Regular cardiac myocyte (primary cell): ENCODE measurements at places on chromosomes 13 and 19. TPM values are rescaled to one million over a fixed set of nuclear protein-coding genes. Genes with fewer than 3 reads are reported as not detected.

MAMSTR gene
- 0.19 and 0.28 TPM in 2 replicates for total RNA-seq

CCDC8 gene
- total RNA-seq = 12.8 and 21.1 TPM in 2 replicates

IFNL1 gene
- not detected in 2 replicates for total RNA-seq

ZNF613 gene
- total RNA-seq = 4.2 and 8.7 TPM in 2 replicates

CLEC4M gene
- total RNA-seq = 0.19 and 0.28 TPM in 2 replicates

IL4I1 gene
- total RNA-seq = under 0.01 and 0.38 TPM in 2 replicates

CHST8 gene
- total RNA-seq = 0.19 TPM in 1 of 2 replicates, not detected in the other

KIRREL2 gene
- total RNA-seq = 0.28 TPM in 1 of 2 replicates, not detected in the other

ZNF850 gene
- 6.2 and 6.7 TPM in 2 replicates for total RNA-seq

TMC4 gene
- 0.38 and 1.4 TPM in 2 replicates for total RNA-seq

KLK4 gene
- total RNA-seq = not detected in 2 replicates

HCST gene
- 0.38 and 0.56 TPM in 2 replicates for total RNA-seq

MAST1 gene
- total RNA-seq = 3.4 TPM in 1 of 2 replicates, not detected in the other

TPTE2 gene
- not detected in 2 replicates for total RNA-seq

CCNA1 gene
- total RNA-seq = 11.3 and 12.8 TPM in 2 replicates

P2RY11 gene
- total RNA-seq = 2.3 and 3.8 TPM in 2 replicates

INSL3 gene
- not detected in 2 replicates for total RNA-seq
